ENCODE measurements at places on chromosomes 2 and 18. TPM values are rescaled to one million over a fixed set of nuclear protein-coding genes. Genes with fewer than 3 reads are reported as not detected.

- no peak for DNase-seq
Observed at GRCh38 chr2:219124381-219125110, 36.1 kb downstream of the NHEJ1 start.

DNA sequence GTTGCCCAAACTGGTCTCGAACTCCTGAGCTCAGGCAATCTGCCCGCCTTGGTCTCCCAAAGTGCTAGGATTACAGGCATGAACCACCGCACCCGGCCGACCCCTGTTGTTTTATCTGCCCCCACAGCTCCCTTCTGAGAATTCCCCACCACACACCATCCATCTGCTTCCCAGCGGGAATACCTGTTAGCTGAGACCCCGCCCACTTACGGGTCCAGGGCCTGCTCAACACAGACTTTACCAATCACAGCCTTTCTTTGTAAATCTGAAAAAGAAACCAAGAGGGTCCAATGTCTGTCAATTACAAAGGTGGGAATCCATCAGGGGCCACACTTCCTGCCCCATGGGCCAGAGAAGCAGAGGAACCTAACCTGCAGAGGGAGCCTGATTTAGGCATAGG, 14.2 kb upstream of the CABLES1 start:
- no peak for DNase-seq

- DNase-seq, result no peak
Observed at GRCh38 chr2:225995796-225996461, 596.4 kb downstream of the NYAP2 start.

DNA sequence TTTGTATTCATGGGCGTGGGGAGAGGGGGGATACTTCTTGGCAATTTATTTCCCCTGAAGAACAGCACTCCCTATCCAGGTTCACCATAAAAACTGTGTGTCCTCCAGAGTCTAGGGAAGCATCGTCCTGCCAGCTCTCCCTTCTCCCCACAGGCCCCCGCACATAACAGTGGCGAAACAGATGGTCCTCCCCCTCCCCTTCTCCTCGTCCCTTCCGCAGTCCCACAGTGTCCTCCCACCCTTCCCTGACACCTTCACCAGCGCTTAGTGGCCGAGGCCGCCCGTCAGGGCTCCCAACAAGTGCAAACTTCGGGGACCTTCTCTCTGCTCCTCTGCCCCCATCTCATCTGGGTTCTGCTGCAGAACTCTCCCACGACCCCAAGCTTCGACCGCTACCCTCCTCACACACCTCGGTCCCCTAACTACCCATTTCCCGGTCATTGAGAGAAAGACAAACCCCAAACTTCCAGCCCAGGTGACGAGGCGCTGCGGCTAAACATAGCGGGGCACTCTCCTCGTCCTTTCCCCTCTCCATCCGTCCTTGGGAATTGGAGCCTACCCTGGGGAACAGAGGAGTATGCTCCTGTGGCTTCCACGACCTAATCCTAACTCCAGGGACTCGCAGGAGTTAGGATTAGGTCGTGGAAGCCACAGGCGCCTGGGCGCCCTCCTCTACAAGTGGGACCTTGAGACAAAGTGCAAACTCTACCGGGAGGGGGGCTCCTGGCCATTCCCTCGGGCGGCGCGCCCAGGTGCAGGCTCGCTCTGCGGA, 971 bp downstream of the ZNF385B start:
- DNase-seq, result peak; percentile 47

DNA sequence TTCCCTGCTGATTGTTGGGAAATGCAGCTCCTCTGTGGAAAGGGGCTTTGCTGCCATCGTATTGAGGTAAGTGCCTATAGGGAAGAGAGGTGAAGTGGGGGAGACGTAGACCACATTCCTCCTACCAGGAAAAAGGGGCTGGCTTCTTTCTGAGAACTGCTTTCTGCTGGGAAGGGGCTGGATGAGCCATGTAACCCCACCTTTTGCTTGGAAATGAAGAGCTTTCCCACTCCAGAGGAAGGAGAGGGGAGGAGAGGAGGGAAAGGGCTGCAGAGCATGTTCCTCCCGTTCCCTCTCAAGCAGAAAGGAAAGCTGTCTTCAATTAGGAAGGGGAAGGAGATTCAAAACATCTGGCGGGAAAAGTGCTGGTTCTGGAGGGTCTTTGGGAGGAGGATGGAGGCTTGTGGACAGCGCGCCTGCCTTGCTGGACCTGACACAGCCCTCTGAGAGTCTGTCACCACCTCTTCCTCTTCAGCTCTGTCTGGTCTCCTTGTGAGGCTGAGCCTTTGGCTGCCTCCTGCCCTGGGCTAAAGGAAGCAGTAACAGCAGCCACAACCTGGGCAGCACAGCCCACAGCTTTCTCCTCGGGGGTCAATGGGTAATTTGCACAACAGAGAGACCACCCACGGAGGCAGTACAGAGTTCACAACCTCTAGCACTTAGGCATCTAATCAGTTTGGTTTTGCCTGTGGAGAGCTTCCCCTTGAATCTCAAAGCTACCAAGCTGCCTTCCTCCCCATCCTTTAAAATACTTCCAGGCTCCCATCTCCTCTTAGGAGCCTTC, 410.0 kb upstream of the TNP1 start:
- DNase-seq, result no peak

GRCh38 chr2:29629495-29629894, 291.9 kb downstream of the ALK start:
- DNase-seq, result no peak

DNA sequence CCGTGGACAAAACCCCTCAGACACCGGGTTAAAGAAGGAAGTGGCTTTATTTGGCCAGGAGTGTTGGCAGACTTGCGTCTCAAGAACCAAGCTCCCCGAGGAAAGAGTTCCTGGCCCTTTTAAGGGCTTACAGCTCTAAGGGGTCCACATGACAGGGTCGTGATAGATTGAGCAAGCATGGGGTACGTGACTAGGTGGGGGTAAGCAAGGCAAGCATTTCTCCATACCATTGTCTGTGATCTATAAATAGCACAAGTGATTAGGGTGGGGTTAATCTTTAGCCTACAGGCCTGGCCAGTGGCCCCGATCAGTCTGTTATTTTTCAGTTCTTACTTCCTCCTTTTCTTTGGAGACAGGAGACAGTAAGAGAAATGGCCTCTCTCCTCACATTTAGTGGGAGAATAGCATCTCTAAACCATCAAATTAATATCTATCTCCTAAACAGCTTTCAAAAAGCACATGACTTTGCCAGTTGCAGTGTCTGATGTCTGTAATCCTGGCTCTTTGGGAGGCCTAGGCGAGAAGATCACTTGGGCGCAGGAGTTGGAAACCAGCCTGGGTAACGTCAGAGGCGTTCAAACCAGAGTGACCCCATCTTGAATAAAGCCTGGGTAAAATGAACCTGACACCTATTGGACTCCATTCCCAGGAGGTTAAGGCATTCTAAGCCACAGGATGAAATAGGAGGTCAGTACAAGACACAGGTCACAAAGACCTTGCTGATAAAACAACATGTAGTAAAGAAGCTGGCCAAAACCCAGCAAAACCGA, 18.3 kb upstream of the CNOT11 start:
- DNase-seq, result no peak

DNA sequence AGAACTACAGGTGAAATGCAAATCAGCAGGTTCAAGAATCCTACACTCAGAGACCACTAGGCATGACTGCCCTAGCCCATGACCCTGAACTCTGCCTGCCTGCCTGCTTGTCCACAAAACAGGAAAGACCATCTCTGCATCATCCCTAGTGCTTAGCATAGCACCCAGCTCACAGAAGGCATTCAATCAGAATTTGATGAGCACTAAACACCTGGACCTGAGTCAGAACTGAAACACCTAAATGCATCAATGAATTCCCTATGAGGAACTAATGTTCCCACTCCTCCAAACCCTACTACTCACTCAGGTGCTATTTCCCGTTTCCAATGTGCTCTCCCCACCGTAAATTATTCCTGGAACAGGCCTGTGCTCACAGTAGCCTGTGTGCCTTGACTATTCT, 21.7 kb downstream of the MRPS5 start:
- no peak for DNase-seq

DNA sequence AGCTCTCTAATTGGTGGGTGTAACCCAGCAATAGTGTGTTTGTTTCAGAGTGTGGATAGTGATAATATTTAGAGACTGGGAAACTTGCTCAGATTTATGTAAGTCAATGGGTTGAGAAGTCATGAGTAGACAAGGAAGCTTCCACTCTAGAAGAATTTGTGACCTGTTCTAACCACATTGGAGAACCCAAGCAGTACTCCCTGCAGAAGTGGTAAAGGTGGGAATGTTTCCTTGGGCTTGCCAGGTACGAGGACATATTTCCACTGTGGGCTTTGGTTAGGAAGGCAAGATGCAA, 350.4 kb downstream of the THSD7B start:
- DNase-seq, result no peak

GRCh38 chr2:127811397-127812321, 688 bp upstream of the WDR33 start:
- no peak for DNase-seq

GRCh38 chr2:70528276-70528675, 25.4 kb downstream of the TGFA start:
- DNase-seq, result no peak

DNA sequence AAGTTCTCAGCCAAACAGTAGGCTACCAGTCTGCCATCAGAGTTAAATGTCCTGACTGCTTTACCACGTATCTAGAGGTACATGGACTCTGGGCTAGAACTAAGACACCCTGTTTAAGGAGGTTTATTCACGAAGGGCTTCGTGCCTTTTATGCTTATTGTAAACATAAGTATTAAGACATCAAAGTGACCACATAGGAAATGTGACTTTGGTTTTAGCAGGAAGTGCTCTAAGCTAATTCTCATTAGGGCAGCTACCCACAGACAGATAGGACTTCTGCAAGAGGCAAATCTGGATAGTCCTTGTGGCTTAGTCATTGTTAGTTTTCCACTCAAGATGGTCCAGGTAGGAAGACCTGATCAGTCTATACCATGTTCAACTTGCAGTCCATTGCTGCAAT, 233.3 kb upstream of the MGAT5 start:
- no peak for DNase-seq

- DNase-seq, result no peak
Observed at GRCh38 chr2:18910843-18911242, 321.5 kb upstream of the NT5C1B start.

GRCh38 chr2:45586600-45586999, 24.5 kb downstream of the SRBD1 start:
- DNase-seq, result no peak

- no peak for DNase-seq
Observed at GRCh38 chr2:188176620-188177019, 115.1 kb upstream of the GULP1 start.

GRCh38 chr2:213166109-213166508, 14.7 kb upstream of the IKZF2 start:
- no peak for DNase-seq

- no peak for DNase-seq
Observed at GRCh38 chr2:24228470-24228869, 53.6 kb downstream of the FAM228A start.

DNA sequence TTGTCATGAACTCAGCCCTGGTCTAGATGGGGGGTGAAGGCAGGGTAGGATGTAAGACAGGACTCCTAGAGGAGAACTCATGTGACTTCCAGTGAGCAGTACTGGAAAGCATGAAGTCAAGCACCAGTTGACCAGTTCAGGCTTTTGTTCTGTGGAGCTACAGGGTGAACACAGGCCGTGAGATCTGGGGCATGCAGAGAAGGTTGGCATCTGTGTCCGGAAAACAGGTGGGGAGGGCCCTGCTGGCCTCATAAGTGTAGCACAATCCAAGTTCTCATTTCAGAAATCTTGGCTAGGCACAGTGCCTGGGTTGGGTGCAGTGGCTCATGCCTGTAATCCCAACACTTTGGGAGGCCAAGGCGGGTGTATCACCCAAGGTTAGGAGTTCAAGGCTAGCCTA, 50.9 kb upstream of the SPATS2L start:
- no peak for DNase-seq

- no peak for DNase-seq
Observed at GRCh38 chr2:80461505-80462197, 157.1 kb upstream of the LRRTM1 start.

- no peak for DNase-seq
Observed at GRCh38 chr2:68057658-68058396, 5.0 kb downstream of the C1D start.

- DNase-seq, result no peak
Observed at GRCh38 chr2:85237849-85238565, 89.8 kb downstream of the TGOLN2 start.

DNA sequence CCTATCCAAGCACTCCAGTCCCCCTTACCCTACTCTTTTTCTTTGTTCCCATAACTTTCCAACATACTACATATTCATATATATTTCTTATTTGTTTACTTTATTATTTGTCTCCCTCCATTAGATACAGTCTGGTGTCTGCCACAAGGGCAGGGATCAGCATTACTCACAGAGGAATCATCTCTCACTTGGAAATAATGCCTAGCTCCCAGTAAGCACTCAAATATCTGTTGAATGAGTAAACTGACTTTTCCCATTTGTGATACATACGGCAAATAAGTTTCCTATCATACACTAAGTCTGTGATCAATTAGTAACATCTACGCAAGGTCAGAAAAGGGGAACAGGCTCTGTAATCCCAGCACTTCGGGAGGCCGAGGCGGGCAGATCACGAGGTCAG, 18.7 kb downstream of the C1D start:
- DNase-seq, result no peak

GRCh38 chr18:26864658-26865057, 849 bp downstream of the AQP4 start:
- DNase-seq, result no peak

GRCh38 chr18:68391801-68392200, 323.1 kb downstream of the TMX3 start:
- DNase-seq, result no peak

DNA sequence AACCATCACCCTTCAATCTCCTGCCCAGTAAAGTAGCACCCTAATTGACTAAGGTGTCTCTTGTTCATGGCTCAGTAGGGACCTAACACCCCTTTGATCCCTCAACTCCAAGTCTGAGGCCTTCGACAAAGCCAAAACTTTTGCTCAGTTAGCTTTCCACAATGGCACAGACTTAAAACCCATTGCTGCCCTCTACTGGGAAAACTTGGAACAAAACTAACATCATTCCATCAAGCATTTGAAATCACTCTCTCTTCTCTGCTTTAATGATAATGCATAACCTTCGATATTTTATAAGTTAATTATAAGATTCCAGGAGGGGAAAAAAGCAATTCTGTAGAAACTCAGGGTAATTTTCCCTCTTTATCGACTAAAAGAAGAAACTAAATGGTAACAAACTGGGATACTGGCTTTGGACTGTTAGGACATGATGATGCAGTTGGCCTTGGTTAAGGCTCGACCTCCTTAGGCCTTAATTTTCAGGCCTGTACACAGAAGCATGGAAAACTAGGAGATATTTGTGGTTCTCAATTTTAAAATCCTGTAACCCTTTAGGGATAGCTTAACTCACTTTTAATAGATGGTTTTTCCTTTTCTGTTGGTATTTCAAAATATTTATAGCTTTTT, 127.8 kb downstream of the STK39 start:
- no peak for DNase-seq

Gene TRIM54
- not detected for total RNA-seq

Gene SLC23A3
- 2.8 TPM for total RNA-seq

Gene MYO5B
- 16.1 TPM for total RNA-seq

Gene BMP10
- total RNA-seq, result 6.1 TPM

Gene NR4A2
- total RNA-seq, result 0.91 TPM

Gene PLGLB1
- total RNA-seq, result 104 TPM

Gene ASPRV1
- 0.78 TPM for total RNA-seq

Gene FBXO15
- 0.58 TPM for total RNA-seq

Gene UNC50
- total RNA-seq, result 18.3 TPM

Gene ABCG5
- 57.0 TPM for total RNA-seq

Gene CELF4
- total RNA-seq, result not detected

Gene EDAR
- total RNA-seq, result 1.8 TPM

Gene ARMC9
- total RNA-seq, result 1.9 TPM

Gene MEP1B
- total RNA-seq, result 1.3 TPM

Gene LYPD1
- 0.40 TPM for total RNA-seq
